ENCODE measurements at places on chromosomes 4 and X. TPM values are rescaled to one million over a fixed set of nuclear protein-coding genes. Genes with fewer than 3 reads are reported as not detected.
A peak's percentile ranks its signal among the peaks of the same experiment; 100 is the strongest.

CD38 gene
- total RNA-seq: 0.37 TPM

DNA sequence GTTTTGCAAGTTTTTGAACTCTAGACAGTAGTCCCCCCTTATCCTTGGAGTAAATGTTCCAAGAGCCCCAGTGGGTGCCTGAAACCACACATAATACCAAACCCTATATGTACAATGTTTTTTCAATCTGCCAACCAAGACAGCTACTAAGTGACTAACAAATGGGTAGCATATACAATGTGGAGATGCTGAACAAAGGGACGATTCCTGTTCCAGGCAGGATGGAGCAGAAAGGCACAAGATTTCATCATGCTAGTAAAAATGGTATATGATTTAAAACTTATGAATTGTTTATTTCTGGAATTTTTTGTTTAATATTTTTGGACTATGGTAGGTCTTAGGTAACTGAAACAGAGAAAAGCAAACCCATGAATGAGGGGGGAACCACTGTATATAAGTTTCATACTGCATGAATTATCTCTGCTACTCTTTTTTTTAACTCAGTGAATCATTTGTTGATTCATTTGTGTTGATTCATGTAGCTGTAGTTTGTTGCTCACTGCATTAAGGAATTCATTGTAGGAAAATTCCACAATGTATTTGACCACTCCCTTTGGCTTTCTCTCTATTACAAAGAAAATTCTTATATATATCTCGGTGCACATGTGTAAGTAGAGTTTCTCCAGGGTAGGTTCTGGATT lies 21.9 kb upstream of the ANXA3 start:
- DNase-seq: no peak

GRCh38 chr4:186260117-186260503 lies 5.9 kb upstream of the F11 start:
- no peak for DNase-seq

- no peak for DNase-seq
These were observed 715.4 kb downstream of the GRXCR1 start for GRCh38 chr4:43607827-43608461.

- no peak for DNase-seq
These were observed 70.7 kb downstream of the ANKRD50 start for GRCh38 chr4:124641715-124642381.

DNA sequence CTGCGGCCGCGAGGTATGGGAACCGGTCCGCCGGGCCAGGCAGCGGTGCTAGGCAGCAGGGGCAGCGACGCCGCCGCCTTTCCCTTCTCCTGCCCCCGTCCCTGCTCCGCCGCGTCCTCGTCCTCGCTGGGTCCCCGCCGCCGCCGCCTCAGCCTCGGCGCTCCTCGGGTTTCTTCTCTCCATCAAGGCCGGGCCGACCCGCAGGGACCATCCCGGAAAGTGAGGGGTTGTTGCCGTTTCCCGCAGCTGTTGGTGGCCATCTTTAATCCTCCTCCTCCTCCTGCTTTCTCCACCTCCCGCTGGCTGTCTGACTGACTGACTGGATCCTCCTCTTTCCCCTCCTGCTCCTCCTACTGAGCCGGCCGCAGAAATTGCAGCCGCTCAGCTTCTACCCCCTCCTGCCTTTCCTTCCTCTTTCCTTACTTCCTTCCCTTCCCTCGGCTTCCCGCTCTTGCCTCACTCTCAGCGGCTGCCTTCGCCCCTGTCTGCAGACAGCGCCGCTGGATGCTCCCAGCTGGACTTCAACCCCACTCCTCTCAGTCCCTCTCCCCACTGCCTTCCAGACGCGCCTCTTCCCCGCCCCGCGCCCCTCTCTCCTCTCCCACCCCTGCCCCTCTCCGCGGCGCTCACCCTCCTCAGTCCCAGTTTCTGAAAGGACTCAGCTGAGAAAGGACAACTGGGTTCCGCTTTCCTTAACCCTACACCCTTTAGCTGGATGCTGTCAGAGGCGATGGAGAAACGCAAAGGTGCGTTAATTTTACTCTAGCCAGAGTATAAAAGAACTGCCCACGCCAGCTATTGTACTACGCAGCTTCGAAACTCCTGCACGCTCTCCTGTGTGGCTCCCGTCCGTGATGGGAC lies at the start of gene WDFY3:
WDFY3 (minus strand) TSS at position 309 of the 861 bp plus-strand sequence. CDS start 106,099 bp downstream, outside the sequence.
- peak; percentile 81 for DNase-seq

GRCh38 chr4:40185830-40186664 lies 10.8 kb upstream of the RHOH start:
- DNase-seq: no peak

DNA sequence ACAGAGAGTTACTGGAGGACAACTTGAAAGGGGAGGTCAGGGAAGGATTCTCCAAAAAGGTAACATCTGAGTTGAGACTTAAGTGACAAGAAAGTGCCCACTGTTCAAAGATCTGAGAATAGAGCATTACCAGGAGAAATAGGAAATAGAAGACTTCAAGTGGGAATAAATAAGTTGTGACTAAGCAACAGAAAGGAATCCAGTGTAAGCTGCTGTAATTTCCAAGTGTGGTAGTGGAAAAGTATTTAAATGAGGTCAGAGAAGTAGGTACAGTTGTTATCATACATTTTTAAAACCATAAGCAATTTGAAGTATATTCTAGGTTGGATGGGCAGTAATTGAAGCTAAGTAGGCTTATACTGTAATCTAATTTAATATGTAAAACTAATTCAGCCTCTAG lies 211.9 kb downstream of the FBXO8 start:
- no peak for DNase-seq

GRCh38 chr4:58499182-58499581 lies 1389.0 kb upstream of the IGFBP7 start:
- no peak for DNase-seq

GRCh38 chrX:42837747-42838146 lies 59.8 kb upstream of the PPP1R2C start:
- no peak for DNase-seq

DNA sequence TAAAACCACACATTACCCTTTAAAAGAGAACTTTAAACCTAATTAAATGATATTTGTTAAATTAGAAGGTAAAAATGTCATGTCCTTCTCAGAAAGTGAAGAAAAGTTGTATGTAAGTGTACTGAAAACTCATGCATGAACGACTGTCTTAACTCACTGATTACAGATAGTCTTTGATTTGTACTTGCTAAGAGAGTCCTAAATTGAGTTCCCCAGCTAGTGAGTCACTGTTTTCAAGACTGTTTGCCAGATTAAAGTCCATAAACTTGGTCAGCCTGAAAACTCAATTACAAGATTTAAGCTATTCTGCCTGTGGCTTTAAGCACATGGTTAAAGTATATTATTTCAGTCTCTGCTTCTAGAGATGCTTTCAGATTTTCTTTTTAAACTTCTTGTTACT lies 124.9 kb upstream of the ZCCHC13 start:
- DNase-seq: no peak

MAGED4 gene
- total RNA-seq: 192 TPM

SAT1 gene
- 31.4 TPM for total RNA-seq

DNA sequence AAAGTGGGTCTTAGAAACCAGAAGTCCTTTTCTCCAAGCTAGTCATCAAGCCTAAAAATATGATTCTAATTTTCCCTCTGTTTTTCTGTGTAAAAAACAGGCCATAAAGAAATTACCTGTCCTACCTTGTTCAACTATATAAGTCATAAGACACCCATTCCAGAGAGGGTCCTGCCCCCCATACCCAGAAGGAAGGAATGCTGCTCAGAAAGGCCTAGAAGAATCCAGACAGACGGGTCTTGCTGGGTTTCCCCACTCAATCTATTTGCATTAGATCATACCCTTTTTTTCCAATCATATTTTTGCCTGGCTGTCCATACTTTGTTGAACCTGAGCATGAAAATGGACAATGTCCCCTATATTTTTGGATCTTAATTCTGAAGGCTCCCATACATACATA lies 16.3 kb upstream of the XAGE2 start:
- DNase-seq: no peak

DNA sequence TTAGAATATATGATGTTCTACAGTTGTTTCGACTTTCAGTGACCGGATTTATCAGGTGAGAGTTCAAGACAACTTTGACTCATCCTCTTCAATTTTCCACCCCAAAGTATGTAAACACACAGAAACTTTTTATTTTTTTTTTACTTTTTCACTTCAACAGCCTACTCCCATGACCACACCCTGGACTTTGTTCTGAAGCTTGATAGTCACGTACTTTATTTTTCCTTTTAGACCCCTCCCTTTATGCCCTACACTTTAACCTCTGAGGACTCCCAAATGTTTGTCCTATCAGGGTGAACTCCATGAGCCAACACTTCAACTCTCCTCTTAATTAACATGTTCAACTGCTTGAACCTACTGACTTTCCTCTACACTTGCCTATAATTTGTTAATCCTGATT lies 2.5 kb upstream of the DDX60 start:
- no peak for DNase-seq

DNA sequence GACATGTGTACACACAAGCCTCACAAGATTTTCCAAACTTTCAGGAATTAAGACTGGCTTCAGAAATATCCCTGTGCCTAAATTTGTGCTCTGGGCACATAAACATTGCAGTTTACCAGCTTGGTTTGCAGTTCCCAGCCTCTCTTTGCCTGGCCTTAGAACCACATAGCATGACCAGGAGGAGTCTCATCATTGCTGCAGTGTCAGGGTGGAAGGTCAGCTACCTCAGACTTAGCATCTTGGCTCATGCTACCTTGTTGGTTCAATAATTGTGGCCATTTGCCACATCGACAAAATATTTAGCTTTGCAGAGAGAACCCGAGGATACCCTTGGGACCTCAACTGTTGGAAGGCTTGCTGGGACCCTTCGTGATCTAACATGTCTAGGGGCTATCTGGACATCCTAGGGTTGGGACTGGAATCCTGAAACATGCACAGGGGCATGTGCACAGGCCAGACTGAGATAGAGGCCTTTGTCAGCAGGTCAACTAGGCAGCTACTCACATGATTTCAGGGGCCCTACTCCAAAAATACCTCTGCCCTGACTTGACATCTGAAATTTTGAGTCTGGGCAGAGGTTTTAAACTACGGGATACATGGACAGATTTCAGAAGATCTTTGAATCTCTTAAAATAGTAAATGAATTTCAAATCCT lies 8.0 kb upstream of the SUPT20HL2 start:
- no peak for DNase-seq

DNA sequence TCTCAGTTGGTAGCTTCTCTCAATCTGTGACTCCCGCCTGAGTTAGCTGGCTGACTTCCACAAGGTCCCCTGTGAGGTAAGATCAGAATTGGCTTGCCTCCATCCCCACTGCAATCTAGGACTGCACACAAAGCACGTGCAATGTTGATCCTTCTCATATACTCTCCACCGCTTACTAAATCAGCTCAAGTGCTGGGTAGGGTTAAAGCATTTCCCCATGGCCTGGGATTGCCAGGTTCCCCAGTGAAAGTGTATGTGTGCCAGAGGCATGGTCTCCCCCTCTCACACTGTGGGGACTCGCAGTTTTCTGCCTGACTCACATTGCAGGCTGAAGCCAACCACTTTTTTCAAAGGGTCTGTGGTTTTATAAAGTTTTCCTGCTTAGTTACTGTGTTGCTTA lies 886.9 kb downstream of the FAM133A start:
- DNase-seq: no peak

Data from glutamatergic neuron (in vitro differentiated cells).